ENCODE measurements at places on chromosomes 13 and 19. TPM values are rescaled to one million over a fixed set of nuclear protein-coding genes. Genes with fewer than 3 reads are reported as not detected.
A peak's percentile ranks its signal among the peaks of the same experiment; 100 is the strongest.

GRCh38 chr19:53586277-53586691 is 45.5 kb upstream of the DPRX start:
- no peak for DNase-seq
- H3K36me3 ChIP-seq: no peaks in the 10 kb centered on the region
- no peaks in the 10 kb centered on the region for H3K4me1 ChIP-seq
- no peak overlapping the region for H3K27ac ChIP-seq
- H3K27me3 ChIP-seq: no peaks in the 10 kb centered on the region

DNA sequence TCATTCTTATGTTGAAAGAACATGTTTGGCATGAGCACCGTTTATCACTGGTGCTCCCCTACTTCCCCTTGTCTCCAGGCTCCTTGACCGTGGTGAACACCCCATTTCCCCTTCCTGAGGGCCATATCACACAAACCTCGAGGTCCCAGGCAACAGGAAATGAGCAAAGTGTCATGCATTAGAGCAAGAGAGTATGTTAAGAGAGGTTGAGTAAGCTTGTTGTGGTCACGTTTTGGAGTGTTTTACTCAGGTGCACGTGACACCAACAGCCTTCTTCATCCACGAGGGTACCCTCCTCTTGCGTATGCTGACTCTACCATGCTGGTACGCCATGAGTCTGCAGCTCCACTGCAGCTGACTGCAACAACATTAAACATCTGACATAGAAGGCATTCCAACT is 482.2 kb upstream of the NBEA start:
- H3K36me3 ChIP-seq: no peaks in the 10 kb centered on the region
- no peak overlapping the region for H3K4me3 ChIP-seq
- no peak overlapping the region for H3K27ac ChIP-seq
- H3K27me3 ChIP-seq: no peaks in the 10 kb centered on the region

- no peak for DNase-seq
- no peaks in the 10 kb centered on the region for H3K27me3 ChIP-seq
- H3K4me3 ChIP-seq: no peak overlapping the region
- no peaks in the 10 kb centered on the region for H3K4me1 ChIP-seq
- no peak overlapping the region for H3K27ac ChIP-seq
- no peaks in the 10 kb centered on the region for H3K36me3 ChIP-seq
These were observed 1.5 kb downstream of the GRK1 start for GRCh38 chr13:113668491-113668971.

DNA sequence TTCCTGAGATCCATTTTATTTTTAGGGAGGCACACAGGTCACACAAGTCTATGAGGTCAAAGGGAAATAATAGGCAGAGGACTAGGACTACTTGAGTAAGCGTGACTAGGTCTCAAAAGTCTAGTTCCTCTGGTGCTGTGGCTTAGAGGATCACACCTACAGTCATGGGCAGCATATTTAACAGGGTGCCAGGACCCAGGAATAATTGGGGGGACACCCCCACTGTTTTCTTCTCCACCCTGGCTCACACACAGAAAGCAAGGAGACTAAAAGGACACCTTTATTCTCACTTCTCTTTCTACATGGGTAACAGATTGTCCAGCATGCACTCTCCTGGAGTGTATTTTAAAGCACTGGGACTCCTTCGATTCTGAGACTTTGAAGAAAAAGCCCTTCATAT is 26.2 kb downstream of the OXGR1 start:
- H3K27ac ChIP-seq: no peak overlapping the region
- H3K36me3 ChIP-seq: no peaks in the 10 kb centered on the region
- H3K27me3 ChIP-seq: no peaks in the 10 kb centered on the region
- no peak overlapping the region for H3K4me3 ChIP-seq
- DNase-seq: no peak

DNA sequence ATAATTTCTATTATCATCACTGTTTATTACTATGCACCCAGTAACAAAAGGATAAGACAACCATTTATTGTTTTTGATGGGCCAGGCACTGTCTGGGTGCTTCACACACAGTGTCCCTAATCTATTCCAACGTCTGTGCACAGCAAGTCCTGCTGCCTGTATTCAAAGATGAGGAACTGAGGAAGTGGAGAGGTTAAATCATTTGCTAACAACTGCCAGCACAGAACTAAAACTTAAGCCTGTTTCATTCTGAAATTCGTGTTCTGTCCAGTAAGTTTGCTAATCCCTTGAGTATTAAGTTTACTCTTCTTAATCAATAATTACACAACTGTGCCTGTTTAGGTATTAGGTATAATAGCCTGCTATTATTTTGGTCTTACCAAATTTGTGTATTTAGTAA is 41.9 kb downstream of the TEX26 start:
- no peaks in the 10 kb centered on the region for H3K27me3 ChIP-seq
- H3K27ac ChIP-seq: no peak overlapping the region
- H3K36me3 ChIP-seq: no peaks in the 10 kb centered on the region
- H3K4me3 ChIP-seq: no peak overlapping the region

Gene RUBCNL
- total RNA-seq: 1.5 TPM

DNA sequence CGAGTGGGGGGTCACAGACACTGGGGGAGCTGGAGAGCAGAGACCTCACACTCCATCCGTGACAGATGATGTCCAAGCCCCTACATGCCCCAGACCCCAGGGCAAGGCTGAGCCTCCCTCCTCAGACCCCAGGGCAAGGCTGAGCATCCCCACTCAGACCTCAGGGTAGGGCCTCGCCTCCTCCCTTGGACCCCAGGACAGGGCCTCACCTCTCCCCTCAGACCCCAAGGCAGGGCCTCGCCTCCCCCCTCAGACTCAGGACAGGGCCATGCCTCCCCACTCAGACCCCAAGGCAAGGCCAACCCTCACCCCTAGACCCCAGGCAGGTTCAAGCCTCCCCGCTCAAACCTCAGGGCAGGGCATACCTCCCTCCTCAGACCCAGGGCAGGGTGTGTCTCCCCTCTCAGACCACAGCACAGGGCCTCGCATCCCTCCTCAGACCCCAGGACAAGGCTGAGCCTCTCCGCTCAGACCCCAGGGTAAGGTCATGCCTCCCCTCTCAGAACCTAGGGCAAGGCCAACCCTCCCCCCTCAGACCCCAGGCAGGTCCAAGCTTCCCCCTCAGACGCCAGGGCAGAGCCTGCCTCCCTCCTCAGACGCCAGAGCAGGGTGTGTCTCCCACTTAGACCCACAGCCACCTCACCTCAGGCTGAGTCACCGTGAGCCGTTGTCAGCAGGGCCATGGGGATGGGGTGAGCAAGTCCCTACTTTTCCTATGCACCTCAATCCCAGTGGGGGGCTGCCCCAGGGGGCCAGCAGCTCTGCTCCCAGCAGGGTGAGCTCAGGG is 1.7 kb upstream of the S1PR4 start:
- no peak for DNase-seq
- H3K27me3 ChIP-seq: no peaks in the 10 kb centered on the region
- no peak overlapping the region for H3K27ac ChIP-seq
- no peak overlapping the region for H3K4me3 ChIP-seq
- H3K36me3 ChIP-seq: no peaks in the 10 kb centered on the region

DNA sequence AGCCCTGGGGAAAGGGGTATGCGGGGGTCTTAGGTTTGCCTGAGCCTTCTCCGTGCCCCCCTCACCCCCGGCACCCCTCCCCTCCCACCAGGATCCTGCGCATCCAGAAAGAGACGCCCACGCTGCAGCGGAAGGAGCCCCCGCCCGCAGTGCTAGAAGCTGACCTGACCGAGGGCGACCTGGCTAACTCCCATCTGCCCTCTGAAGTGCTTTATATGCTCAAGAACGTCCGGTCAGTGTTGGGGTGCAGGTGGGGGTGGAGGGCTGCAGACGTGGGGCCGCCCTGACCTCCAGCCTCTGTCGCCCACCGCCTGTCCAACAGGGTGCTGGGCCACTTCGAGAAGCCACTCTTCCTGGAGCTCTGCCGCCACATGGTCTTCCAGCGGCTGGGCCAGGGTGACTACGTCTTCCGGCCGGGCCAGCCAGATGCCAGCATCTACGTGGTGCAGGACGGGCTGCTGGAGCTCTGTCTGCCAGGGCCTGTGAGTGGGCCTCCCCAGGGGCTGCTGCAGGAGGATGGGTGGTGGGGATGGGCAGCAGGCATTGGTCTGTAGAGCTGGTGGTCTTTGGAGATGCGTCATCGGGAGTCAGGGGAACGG is 4.4 kb downstream of the PNPLA6 start:
- no peak for DNase-seq
- H3K4me1 ChIP-seq: no peaks in the 10 kb centered on the region
- no peaks in the 10 kb centered on the region for H3K27me3 ChIP-seq
- peaks cover 66% of the 10 kb centered on the region for H3K36me3 ChIP-seq

GRCh38 chr13:110349239-110349638 is 42.2 kb downstream of the COL4A2 start:
- no peak overlapping the region for H3K4me3 ChIP-seq
- no peaks in the 10 kb centered on the region for H3K36me3 ChIP-seq
- H3K4me1 ChIP-seq: peaks cover 67% of the 10 kb centered on the region
- DNase-seq: no peak
- peak overlapping the region; percentile 72 for H3K27ac ChIP-seq

DNA sequence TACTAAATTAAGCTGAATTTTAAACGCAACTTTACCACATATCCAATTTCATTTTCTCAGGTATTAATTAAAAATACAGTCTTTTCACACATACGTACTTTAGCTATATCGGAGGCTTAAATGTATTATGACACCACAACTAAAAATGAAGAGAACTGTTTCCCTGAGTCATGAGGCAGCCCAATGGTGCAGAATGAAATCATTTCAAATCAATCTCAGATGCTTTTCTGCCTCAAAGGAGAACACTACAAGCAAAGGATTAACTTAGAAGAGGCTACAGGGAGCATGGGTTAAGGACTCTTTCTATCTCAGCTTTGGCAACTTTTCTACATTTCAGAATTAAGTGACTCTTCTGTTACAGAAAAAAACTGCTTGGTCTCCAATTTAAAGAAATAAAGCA is 516.3 kb upstream of the HTR2A start:
- DNase-seq: no peak
- no peaks in the 10 kb centered on the region for H3K27me3 ChIP-seq
- no peak overlapping the region for H3K27ac ChIP-seq
- no peak overlapping the region for H3K4me3 ChIP-seq
- H3K36me3 ChIP-seq: no peaks in the 10 kb centered on the region
- H3K4me1 ChIP-seq: no peaks in the 10 kb centered on the region

Gene ZNF560
- not detected for total RNA-seq

DNA sequence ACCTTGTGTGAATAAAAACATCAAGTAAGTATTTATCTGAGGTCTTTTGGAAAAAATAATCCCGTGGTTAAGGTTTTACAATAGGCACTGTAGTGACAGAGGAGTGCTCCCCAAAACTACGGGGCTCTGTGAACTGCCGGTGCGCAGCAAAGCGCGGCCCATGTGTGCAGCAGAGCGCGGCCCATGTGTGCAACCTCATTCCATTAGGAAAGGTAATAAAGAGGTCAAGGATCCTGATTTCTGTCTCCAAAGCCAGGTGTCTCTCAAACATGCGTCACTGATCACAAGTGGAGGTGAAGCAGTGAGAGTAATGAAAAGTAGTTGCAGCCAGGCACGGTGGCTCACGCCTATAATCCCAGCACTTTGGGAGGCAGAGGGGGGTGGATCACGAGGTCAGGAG is 58.7 kb downstream of the MRPL57 start:
- no peak for DNase-seq
- no peak overlapping the region for H3K27ac ChIP-seq
- no peaks in the 10 kb centered on the region for H3K36me3 ChIP-seq
- H3K4me3 ChIP-seq: no peak overlapping the region

GRCh38 chr19:1079566-1080111 is 12.7 kb downstream of the ARHGAP45 start:
- H3K27ac ChIP-seq: no peak overlapping the region
- no peaks in the 10 kb centered on the region for H3K27me3 ChIP-seq
- no peak overlapping the region for H3K4me3 ChIP-seq
- H3K4me1 ChIP-seq: no peaks in the 10 kb centered on the region
- DNase-seq: no peak
- H3K36me3 ChIP-seq: no peaks in the 10 kb centered on the region

- no peak for DNase-seq
- H3K36me3 ChIP-seq: no peaks in the 10 kb centered on the region
- no peak overlapping the region for H3K27ac ChIP-seq
- H3K27me3 ChIP-seq: no peaks in the 10 kb centered on the region
- H3K4me3 ChIP-seq: no peak overlapping the region
- H3K4me1 ChIP-seq: peaks cover 8% of the 10 kb centered on the region
These were observed 22.5 kb downstream of the KCNRG start for GRCh38 chr13:50037788-50038187.

GRCh38 chr19:9940778-9941177 is 4.5 kb upstream of the OLFM2 start:
- no peak for DNase-seq
- H3K4me3 ChIP-seq: no peak overlapping the region
- H3K36me3 ChIP-seq: no peaks in the 10 kb centered on the region
- H3K27me3 ChIP-seq: peaks cover 2% of the 10 kb centered on the region

DNA sequence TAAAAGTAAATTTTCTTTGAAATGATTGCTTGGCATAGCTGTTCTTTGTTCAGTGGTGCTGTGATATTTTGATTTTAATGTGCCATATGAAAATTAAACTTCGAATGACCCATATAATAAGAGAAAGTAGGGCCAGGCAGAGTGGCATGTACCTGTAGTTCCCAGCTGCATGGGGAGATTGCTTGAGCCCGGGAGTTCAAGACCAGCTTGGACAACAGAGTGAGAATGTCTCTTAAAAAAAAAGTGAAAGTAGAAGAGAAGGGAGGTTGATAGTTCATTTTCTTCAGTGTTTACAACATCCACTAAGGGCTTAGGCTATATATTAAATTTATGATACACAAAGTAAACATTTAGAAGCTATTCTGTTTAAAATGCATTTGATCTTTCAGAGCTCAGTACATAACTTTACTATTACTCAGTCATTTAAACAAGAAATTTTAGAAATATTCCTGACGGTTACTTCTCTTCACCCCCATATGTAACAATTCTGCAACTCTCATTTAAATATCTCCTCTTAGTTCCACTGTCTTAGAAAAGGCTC is 17.2 kb upstream of the RFC3 start:
- H3K4me1 ChIP-seq: peaks cover 18% of the 10 kb centered on the region
- H3K27me3 ChIP-seq: no peaks in the 10 kb centered on the region
- H3K4me3 ChIP-seq: no peak overlapping the region
- H3K27ac ChIP-seq: no peak overlapping the region

DNA sequence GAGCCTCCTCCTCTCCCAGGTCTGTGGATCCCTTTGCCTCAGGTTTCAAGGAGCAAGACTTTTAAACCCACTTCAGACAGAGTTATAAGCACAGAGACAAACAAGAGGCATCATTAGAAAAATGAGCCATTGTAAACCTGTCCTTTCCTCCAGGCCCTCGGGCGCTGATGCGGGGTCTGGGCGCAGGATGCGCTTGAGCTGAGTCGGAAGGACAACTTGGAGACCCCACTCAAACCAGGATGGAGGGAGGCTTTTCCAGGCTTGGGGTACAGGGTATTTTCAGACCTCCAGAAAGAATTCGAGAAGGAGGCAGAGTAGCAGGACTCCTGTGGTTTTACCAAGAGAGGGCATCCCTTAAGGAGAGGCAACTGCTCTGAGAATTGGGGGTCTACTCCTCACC is 155.6 kb downstream of the NUFIP1 start:
- no peak overlapping the region for H3K4me3 ChIP-seq
- no peaks in the 10 kb centered on the region for H3K27me3 ChIP-seq
- no peaks in the 10 kb centered on the region for H3K36me3 ChIP-seq
- DNase-seq: no peak
